ENCODE measurements at places on chromosomes 7 and 10. TPM values are rescaled to one million over a fixed set of nuclear protein-coding genes. Genes with fewer than 3 reads are reported as not detected.

Gene MBL2
- not detected for total RNA-seq

Gene CEP55
- total RNA-seq: 41.2 TPM

Gene RNLS
- total RNA-seq: 4.6 TPM

Gene LIPM
- total RNA-seq: not detected

Gene UPK3B
- not detected for total RNA-seq

Measured in CD8-positive, alpha-beta memory T cell (primary cell).